ENCODE measurements at places on chromosomes 2 and 18.

GRCh38 chr2:125037135-125037653 lies 1012.1 kb downstream of the CNTNAP5 start:
- DNase-seq: no peak

- DNase-seq: no peak
Observed at GRCh38 chr18:71994273-71994672, 549.9 kb downstream of the CBLN2 start.

- DNase-seq: no peak
Observed at GRCh38 chr2:156511803-156512202, 75.6 kb downstream of the GPD2 start.

GRCh38 chr2:64699712-64700111 lies 46.0 kb upstream of the SERTAD2 start:
- no peak for DNase-seq

GRCh38 chr2:40095000-40095399 lies 315.9 kb upstream of the THUMPD2 start:
- peak; percentile 79 for DNase-seq

- peak; percentile 60 for DNase-seq
Observed at GRCh38 chr2:158753641-158754611, 41.2 kb upstream of the DAPL1 start.

DNA sequence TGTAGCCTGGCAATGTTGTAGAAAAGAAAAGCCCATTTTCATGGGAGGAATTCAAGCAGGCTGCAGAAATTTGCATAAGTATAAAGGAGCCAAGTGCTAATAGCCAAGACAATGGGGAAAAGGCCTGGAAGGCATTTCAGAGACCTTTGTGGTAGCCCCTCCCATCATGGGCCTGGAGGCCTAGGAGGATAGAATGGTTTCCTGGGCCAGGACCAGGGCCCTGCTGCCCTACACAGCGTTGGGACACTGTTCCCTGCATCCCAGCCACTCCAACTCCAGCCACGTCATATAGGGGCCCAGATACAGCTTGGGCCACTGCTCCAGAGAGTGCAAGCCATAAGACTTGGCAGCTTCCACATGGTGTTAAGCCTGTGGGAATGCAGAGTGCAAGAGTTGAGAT lies 8.1 kb upstream of the ZNF24 start:
- no peak for DNase-seq

DNA sequence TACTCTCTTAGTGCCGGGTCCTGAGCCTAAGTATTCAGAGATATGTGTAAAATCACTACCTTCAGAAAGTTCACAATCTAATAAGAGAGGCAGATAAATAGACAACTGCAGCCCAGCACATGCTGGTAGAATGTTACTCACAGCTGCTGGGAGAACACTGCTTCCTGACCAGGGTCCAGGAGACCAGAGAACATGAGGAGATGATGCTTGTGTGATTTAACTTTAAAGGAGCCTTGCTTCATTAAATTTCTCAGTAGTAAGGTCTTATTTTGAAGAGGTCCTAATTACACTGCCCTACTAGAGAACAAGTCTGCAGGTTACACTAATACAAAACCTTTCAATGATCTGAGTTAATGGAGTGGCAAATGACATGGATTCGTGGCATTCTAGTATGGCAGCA lies 209.9 kb upstream of the TRIB2 start:
- no peak for DNase-seq

GRCh38 chr2:67840460-67841068 lies 222.2 kb downstream of the C1D start:
- DNase-seq: peak; percentile 64

DNA sequence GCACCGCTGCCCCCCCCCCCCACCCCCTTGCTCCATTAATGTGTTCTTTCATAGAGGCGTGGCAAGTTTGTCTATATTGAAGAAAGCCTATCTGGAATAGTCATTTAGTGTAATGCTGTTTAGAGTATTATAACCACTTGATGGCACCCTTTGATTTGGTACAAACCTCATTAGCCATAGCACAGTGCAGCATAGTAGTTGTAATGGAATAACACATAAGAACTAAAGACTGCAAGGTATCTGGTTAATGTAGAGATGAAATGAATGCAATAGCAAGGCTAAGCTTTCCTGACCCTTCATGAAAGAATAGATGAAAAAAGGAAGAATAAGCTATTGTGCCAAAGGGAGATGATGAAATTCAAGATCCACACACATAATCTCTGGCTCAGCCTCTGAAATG lies 81.9 kb downstream of the EHBP1 start:
- DNase-seq: peak; percentile 55

GRCh38 chr2:75807992-75808391 lies 97.3 kb upstream of the GCFC2 start:
- no peak for DNase-seq

DNA sequence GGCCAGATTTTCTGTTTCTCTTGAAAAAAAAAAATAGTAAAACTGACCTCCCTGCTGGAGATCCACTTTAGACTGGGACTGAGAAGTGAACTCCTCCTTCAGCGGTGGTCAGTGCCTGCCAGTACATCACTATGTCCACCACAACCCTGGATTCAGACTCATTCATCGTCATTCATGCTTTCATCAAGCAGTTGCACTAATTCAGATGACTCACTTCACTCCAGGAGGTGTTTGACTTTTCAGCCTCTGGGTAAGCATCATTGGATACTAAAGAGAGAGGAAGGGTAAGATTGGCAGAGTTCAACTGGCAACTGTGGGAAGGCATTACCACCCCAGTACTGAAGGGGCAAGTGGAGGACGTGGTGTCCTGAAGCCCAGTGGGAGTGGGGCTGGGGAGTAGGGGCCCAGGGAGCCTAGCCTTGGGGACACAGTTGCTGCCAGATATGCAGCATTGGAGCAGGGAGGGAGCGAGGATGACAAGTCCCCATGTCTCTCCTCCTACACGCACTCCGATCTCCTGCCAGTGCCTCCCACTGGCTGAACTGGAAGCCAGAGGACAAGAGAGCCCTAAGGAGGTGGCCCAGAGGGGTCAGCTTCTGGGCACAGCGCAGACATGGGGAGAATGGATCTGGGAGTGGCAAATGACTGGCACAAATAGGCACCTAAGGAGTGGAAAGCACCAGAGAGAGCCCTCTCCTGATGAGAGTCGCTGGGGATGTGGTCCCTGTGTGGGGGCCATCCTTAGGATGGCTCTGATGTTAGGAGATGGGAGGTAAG lies 111.1 kb downstream of the TGFA start:
- DNase-seq: no peak

DNA sequence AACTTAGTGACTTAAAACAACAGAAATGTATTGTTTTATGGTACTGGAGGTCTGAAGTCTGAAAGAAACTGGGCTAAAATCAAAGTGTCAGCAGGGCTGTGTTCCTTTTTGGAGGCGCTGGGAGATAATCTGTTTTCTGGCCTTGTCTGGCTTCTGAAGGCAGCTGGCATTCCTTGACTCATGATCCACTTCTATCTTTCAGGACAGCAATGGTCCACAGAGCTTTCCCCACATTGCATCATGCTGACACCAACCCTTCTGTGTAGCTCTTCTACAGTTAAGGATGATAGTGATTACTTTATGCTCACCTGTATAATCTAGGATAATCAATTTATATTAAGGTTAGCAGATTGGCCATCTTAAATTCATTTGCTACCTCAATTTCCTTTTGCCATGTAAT lies 392.1 kb downstream of the TDRD15 start:
- peak; percentile 15 for DNase-seq

DNA sequence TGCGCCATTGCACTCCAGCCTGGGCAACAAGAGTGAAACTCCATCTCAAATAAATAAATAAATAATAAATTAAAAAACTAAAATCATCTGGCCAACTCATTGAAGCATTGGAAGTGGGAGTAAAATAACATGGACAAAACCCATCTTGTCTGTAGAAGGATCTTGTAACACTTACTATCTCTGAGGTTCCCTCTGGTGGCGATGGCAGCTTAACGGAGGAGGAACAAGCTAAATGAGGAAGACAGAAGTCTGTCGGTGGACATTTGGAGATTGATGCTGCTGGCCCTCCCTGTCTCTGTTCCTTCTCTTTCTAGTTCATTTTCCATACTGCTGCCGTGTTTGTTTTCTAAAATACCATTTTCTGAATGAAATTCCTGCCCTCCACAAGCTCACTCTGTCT lies 43.4 kb downstream of the ZCCHC2 start:
- peak; percentile 4 for DNase-seq

DNA sequence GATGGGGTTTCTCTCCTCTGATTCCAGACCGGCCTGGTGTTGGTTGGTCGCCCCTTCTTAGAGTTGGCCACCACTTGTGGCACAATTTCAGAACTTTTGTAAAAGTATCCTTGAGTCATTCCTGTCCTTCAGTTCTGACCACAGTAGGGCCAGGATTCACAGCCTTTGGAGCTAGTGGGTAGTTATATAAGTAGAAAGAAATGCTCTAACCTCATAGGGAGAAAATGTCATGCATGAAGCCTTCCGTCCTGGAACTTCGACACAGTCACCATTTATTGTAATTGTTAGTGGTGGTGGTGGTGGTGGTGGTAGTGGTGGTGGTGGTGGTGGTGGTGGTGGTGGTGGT lies 65.4 kb downstream of the EPAS1 start:
- peak; percentile 26 for DNase-seq

- DNase-seq: peak; percentile 64
Observed at GRCh38 chr18:5900262-5900661, 4.9 kb upstream of the TMEM200C start.

- DNase-seq: no peak
Observed at GRCh38 chr2:86499326-86499725, 58.2 kb downstream of the KDM3A start.

GRCh38 chr2:39304200-39304599 lies 60.4 kb upstream of the CDKL4 start:
- DNase-seq: peak; percentile 43

DNA sequence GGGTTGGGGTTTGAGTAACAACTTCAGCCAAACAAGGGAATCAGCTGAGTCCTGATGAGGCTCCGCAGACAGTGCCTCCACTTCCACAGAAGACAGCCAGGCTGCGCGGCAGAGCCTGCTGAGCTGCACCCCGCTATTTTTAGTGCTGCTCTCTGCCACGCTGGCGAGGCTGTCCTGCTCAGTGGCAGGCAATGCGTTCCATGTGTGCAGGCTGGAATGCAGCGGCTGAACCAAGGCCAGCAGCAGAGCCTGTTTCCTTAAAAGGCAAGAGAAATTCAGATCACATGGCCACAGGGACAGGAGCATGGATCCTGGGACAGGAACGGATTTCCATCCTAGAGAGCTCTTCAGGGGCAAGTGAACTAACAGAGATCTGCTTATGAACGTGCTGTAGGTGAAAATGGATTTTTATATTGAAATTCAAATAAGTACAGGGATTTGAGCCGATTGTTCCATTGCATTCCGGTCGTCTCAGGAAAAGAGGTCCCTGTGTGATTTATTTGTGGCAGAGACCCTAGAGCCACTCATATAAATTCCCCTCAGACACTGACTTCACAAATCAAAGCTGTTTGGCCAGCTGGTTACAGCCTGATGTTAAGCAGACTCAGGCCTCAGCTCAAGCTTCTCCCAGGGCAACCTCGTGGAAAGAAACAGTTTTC lies 98.7 kb downstream of the COL6A3 start:
- peak; percentile 99 for DNase-seq

DNA sequence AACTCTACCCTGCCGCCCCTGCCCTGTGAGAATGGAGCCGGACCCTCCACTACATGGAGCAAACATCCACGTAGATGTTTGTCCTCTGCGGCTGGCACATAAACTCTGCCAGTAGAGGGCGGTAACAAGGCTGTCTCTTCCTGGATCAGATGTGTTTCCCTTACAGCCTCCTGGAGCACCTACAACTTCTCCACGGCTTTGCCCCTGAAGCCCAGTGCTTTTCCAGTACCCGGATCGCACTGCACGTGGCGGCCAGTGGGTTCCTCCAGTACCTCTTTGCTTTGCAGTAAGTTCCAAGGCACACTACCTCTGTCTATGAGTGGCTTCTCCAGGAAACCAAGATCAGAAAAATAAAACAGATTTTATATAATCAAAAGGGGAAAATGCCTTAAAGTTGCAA lies 651.3 kb downstream of the DCDC2C start:
- peak; percentile 12 for DNase-seq

DNA sequence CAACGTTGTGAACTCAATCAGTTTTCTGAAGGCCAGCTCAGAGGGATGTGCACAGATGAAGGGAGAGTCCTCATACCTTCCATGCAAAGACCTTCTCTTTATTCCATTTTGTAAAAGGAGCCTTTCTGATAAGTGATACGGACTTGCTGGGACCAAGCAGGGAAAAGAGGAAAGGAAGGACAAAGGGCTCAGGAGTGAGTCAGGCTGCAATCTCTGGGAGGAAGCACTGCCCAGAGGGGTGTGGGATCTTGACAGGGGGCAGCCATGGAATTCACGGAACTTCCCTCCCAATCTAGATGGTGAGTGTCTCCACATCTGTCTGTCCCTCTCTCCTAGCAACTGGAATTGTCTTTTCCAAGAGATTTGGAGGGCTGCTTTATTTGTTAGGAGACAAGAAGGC lies 281.4 kb upstream of the CELF4 start:
- no peak for DNase-seq
